ENCODE measurements at places on chromosomes 1 and 21. TPM values are rescaled to one million over a fixed set of nuclear protein-coding genes. Genes with fewer than 3 reads are reported as not detected.

Gene SGIP1
- 2.5 TPM for total RNA-seq

Gene CD52
- 4.0 TPM for total RNA-seq

- DNase-seq = no peak
Observed at GRCh38 chr1:203354246-203354645, 3.3 kb upstream of the FMOD start.

Gene AXDND1
- not detected for total RNA-seq

Gene OR10J1
- total RNA-seq = not detected

DNA sequence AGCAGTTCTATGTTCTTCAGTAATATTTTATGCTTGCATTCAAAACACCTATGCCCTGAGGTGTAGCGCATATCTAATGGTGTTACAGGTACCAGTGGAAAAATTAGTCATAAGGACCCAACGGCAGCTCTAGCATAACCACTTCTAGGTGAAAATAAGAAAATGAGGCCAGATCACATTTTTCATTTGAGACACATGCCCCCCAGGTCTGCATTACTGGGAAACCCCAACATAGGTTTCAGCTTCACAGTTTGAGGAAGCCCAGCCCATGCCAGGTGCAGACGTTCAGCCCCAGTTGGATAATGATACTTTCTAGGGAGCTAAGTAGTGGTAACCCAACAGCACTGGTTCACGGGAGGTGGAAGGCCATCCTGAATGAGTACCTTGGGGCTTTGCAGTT is 129.8 kb downstream of the CNIH3 start:
- no peak for DNase-seq
